NCI-H2029 treated with DMSO at 0.1 percent for 48 hours (cell line): ENCODE measurements at places on chromosomes 5 and 9.

- DNase-seq, result no peak
Observed at GRCh38 chr5:153460421-153460820, 30.0 kb upstream of the GRIA1 start.

DNA sequence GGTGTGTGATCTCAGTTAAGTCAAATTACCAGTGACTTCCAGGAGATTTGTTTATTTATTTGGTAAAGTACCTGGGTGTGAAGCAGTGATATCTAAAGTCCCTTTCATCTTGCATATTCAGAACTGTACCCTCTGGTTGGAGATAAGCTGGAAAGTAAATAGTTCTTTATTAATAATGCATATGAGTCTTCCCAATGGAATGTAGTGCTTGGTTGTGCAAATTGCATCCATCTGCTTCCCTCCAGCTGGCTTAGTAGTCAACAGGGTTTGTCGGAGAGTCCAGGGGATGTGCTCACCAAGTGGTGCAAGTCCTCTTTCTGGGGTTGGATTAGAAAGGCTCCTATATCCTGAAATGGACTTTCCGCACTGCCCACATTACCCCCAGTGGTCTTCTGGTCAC lies 42.0 kb downstream of the TRPM3 start:
- no peak for DNase-seq

DNA sequence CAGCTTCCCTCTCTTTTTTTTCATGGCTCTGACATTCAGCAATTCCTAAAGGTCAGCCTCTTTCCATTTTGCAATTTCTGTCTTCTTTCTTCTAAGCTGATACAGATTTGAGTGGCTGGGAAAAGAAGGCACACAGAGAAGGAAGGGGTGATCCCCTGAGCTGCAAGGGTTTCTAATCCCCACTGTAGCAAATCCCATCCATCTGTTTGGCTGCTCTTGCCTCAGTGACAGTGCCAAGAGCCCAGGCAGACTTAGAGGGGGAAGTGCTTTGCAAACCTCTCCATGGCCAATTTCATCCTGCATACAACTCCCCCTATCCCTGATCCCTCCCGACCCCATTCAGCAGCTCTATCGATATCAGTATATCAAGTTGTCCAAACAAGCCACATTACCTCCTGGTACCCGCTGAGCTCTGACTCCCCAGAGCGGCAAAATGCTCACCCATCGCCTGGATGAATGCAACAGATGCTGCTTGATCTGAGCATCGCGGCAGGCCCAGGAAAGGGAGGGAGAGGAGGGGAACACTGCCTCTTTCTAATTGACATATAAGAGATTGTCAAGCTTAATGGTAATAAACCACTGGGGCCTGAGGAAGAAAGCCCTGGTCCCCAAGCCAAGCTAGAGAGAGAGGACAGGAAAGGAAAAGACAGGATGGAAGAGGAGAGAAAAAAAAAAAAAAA lies 268.9 kb downstream of the ASTN2 start:
- no peak for DNase-seq

DNA sequence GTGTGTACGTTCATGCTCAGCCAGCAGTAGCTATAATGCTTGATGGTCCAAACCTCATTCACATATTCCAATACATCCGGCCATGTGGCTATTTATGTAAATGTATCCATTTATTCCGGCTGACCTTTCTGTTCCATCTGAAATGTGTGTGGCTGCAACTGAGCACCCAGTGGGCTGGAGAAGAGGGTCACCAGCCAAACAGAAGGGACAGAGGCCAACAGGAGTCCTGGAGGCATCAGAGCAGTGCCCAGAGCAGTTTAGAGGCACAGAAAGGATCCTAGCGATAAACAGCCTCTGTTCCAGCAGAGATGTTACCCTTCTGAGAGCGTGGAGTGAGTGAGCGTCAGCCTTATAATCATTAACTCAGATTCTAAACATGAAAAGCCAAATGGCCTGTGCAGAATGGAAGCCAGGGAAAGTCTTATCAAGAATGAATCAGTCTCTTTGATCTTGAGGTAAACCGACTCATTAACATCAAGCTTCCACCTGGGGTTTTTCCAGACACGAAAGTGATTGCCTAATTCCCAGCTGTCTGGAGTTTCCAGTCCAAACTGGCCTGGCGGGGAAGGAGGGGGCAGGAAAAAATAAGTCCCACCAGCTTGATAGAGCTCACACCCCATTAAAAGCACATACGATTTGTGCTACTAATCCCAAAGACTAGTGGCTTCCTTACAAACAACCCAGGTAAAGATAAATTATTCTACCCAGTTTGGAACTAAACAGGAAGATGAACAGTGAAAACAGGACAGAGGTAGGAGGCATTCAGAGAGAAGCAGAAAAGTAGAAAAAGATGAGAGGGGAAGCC lies 55.7 kb downstream of the SUSD1 start:
- no peak for DNase-seq

DNA sequence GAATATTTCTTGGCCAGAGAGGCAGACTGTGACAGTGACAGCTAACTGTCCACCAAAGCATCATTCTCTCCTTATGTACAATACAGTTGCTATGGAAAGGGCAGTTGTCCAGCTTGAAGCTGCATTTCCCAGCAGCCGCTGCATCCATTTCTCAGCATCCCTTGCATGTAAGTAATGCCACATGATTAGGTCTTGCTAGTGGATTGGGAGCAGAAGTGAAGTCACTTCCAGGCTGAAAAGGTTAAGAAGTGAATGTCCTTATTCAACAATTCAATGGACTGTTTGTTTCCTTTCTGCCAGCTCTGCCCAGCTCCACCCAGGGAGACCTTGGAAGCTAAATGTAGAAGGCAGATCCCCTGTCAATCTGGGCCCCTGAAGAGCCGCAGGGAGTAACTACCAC lies 26.1 kb upstream of the RETREG1 start:
- DNase-seq, result no peak

- DNase-seq, result no peak
Observed at GRCh38 chr9:34085581-34086500, 37.2 kb upstream of the UBAP2 start.

GRCh38 chr9:123447934-123448646 lies 92.1 kb downstream of the CRB2 start:
- no peak for DNase-seq

DNA sequence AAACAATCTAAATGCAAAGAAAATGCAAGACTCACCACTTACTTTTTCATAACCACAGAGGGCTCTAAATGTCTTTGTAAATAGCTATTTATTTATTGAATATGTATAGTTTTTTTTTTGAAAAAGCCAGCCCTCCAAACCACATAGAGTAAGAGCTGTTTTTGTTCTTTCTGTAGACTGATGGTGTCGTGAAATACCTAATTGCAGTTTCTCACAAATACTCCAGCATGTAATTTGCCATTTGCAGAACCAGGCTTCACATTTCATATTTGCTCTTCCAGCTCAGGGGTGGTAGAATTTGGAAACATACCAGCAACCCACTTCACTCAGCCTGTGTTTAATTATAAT lies 159.8 kb downstream of the TMC1 start:
- peak; percentile 80 for DNase-seq

DNA sequence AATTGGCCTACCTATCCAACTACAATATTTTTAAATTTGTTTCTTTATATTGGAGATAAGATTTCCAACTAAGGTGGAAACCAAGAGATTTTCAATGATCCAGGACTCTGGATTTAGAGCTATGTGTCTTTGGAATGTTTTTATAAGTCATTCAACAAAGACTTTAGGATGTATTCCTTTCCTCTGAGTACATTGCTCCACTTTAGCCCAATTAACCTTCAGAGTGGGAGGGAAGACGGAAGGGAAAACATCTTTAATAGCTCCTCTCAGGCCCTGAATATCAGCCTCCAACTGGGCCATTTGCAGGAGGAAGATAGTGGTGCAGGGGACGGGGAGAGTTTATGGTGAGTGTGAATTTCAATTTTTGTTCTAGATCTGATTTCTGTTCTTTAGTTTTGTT lies 239.2 kb downstream of the PIK3R1 start:
- no peak for DNase-seq

DNA sequence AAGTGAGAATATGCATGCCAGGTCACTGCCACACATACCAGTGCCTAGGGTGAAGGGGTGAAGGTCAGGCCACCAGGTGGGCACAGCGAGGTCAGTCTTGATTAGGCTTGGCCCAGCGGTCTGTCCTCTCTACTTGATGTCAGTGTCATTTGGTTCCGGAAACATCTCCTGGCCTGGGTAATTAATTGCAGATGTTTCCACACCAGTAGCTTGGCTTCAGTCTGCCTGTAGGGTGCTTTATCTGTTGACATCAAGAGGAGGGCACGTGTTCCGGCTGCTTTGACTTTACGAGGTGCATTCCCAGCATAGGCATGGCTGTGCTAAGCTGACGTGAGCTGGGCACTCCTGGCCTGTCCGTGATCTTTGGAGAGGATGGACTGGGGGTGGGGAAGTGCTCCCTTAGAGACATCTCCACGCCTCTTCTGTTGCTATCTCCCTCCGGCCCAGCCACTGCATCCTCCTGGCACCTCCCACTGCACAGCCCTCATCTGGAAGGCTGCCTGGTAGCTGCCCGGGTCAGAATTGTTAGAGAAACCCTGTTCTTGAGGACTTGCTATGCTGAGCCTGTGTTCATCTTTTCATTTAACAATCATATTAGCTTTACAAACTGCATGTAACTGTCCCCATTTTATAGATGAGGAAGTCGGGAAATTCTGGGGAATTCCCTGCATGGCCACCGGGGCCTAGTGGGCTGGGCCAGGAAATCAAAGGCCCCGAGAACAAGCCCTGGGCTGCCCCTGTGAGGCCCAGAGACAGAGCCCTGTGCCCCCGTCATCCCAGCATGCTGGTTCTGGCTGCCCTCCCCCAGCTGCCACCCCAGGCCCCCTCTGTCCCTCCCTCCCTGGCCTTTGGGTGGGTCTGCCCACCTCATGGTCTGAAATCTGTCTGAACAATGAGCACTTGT lies 29.1 kb downstream of the JADE2 start:
- DNase-seq, result no peak
